Smooth muscle cell of the coronary artery (primary cell): ENCODE measurements at places on chromosomes 12 and 14. TPM values are rescaled to one million over a fixed set of nuclear protein-coding genes. Genes with fewer than 3 reads are reported as not detected.

Gene KRT85
- not detected in 2 replicates for total RNA-seq

Gene PIGH
- total RNA-seq = 9.1 and 10.5 TPM in 2 replicates

Gene CEBPE
- total RNA-seq = not detected in 2 replicates

Gene PEX5
- total RNA-seq = 22.3 and 26.2 TPM in 2 replicates

Gene SERPINA6
- not detected in 2 replicates for total RNA-seq

Gene NFATC4
- 18.4 and 77.3 TPM in 2 replicates for total RNA-seq

Gene OR4M1
- total RNA-seq = not detected in 2 replicates

Gene CLEC1B
- total RNA-seq = not detected in 2 replicates

Gene ASCL4
- total RNA-seq = not detected in 2 replicates

Gene PRKAB1
- total RNA-seq = 7.3 and 9.4 TPM in 2 replicates

Gene RHOJ
- 10.5 and 41.2 TPM in 2 replicates for total RNA-seq

Gene RERGL
- 0.30 TPM in 1 of 2 replicates, not detected in the other for total RNA-seq

Gene SLC7A7
- 1.2 and 16.2 TPM in 2 replicates for total RNA-seq

Gene CMA1
- not detected in 2 replicates for total RNA-seq

Gene ESR2
- 0.12 TPM in 1 of 2 replicates, not detected in the other for total RNA-seq

Gene KRT73
- not detected in 2 replicates for total RNA-seq

Gene FGD6
- 2.6 and 26.9 TPM in 2 replicates for total RNA-seq

Gene SLC10A1
- total RNA-seq = not detected in 2 replicates

Gene MANSC4
- total RNA-seq = not detected in 2 replicates

Gene ACRBP
- total RNA-seq = 0.23 TPM in 1 of 2 replicates, not detected in the other

Gene HSPA2
- 2.9 and 5.4 TPM in 2 replicates for total RNA-seq

Gene LALBA
- not detected in 2 replicates for total RNA-seq

Gene KRT83
- total RNA-seq = not detected in 2 replicates

Gene KLRC3
- total RNA-seq = not detected in 2 replicates

Gene SERPINA4
- total RNA-seq = not detected in 2 replicates

Gene PPM1H
- 1.3 and 2.6 TPM in 2 replicates for total RNA-seq

Gene DUSP16
- total RNA-seq = 6.0 and 6.5 TPM in 2 replicates

Gene CCNT1
- total RNA-seq = 16.0 and 23.8 TPM in 2 replicates

Gene MIP
- not detected in 2 replicates for total RNA-seq

Gene VRTN
- total RNA-seq = not detected in 2 replicates
